NCI-H1436 treated with DMSO at 0.1 percent for 48 hours (cell line): ENCODE measurements at places on chromosomes 7 and 10.

DNA sequence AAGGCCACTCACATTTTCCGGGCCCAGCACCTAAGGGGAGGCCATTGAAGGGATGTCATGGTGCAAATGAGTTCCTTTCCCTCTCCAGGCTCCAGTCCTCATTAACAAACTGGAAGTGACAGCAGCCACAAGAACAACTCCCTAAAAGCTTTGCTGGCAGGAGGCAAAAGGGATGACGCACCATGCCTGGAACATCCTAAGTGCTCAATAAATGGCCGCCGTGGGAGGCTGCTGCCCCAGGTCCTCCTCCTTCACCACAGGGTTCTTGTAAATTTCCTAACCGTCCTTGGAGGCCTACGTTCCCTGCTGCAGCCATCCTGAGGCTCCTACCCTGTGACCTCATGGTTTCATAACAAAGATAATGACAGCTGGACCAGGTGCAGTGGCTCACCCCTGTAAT, 41.3 kb upstream of the CAMK1D start:
- no peak for DNase-seq

DNA sequence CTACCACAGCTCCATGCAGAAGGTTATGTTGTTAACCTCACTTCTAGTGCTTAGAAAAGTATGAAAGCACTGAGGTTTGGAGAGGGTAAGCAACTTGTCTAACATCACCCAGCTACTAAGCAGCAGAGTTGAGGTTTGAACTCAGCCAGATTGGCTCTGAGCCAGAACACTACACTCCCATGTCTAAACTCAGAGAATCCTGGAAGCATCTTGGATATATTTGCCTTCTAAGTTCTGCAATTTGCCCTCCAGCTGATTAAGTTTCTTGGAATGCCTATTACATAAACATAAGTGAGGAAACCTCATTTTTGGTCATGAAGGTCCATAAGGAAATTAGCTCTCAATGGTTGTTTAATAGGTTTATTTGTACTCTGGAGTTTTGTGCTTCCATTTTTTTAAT, 78.1 kb upstream of the PHYHIPL start:
- DNase-seq: no peak

GRCh38 chr10:43057231-43057711, 19.6 kb upstream of the RET start:
- DNase-seq: no peak

- no peak for DNase-seq
Observed at GRCh38 chr10:33180390-33180789, 154.1 kb downstream of the NRP1 start.

DNA sequence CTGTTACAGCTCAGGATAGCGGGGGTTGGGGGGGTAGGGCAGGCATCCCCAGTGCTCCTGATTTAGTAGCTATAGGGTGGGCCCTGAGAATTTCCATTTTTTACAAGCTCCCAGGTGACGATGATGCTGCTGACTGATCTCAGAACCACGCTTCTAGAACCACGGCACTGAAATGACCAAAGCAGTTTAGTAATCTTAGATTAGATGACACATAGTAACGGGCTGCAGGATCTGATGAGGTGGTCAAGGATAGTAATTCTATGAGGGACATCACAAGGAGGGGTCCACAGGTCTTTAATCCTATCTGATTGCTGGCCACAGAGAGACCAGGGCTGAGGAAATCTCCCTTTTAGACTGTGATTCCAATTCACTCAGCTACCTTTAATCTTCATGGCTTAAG, 167.2 kb downstream of the JAZF1 start:
- DNase-seq: no peak

DNA sequence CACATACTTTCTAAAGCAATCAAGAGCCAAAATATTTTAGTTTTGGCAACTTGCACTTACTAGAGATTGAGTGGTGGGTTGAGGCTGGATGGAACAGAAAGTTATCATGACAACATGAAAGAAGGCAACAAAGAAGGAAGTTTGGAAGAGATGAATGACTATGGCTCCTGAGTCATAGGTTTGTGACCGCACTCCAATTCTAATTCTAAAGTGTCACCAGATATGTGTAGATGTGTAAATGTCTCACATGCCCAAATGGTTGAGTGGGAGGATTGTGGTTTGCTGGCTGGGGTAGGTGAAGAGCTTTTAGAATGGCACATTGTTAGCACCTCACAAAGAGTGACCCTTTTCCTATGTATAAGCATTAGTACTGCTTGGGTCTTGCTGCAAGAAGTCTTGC, 20.2 kb downstream of the TAS2R16 start:
- DNase-seq: no peak

- no peak for DNase-seq
Observed at GRCh38 chr10:116994113-116994890, 10.7 kb downstream of the SHTN1 start.

- DNase-seq: no peak
Observed at GRCh38 chr7:23469150-23469960, 936 bp downstream of the IGF2BP3 start.

- DNase-seq: no peak
Observed at GRCh38 chr7:118306771-118307170, 82.3 kb downstream of the ANKRD7 start.

GRCh38 chr10:88672041-88672440, 7.8 kb downstream of the LIPF start:
- DNase-seq: no peak

DNA sequence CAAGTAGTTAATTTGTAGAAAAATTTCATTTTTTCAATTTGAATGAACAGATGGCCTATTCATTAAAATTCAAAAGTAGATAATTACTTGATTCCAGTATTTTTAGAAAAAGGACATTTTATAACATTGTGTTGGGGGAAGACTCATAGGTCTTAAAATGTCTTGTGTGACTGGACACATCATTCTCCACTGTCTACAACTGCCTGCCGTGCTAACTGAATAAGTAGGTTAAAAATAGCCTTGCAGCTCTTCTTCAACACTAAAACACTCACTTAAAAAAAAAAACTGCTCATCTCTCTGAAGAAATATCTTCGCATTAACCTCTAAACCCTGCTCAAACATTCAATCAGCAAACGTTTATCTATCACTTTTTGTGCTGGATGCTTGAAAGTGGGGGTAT, 253.8 kb downstream of the CSTF2T start:
- DNase-seq: no peak

GRCh38 chr10:14271621-14272020, 59.1 kb downstream of the FRMD4A start:
- DNase-seq: no peak

DNA sequence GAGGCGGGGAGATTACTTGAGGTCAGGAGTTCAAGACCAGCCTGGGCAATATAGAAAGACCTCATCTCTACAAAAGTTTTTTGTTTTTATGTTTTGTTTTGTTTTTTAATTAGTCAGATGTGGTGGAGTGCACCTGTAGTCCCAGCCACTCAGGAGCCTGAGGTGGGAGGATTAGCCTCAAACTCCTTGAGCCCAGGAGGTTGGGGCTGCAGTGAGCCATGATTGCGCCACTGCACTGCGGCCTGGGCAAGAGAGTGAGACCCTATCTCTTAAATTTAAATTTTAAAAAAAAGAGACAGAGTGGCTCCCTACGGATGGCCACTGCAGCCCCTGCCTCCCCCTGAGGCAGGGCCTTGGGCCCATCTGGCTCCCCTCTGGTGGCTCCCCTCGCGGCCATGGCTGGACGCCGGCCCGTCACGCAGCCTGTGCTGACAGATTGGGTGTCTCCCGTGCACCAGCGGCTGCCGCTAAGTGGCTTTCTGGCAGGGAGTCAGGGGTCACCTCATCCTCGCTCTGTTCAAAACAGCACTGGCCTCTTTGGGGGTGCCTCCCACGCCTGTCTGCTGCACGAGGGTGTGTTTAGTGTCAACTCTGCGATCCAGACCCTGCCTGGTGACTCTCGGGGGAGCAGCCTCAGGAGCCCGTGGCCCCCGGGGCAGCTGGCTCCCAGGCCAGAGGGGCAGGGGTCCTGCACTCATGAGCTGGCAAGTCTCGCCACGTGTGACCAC, 44.4 kb upstream of the ELN start:
- no peak for DNase-seq

DNA sequence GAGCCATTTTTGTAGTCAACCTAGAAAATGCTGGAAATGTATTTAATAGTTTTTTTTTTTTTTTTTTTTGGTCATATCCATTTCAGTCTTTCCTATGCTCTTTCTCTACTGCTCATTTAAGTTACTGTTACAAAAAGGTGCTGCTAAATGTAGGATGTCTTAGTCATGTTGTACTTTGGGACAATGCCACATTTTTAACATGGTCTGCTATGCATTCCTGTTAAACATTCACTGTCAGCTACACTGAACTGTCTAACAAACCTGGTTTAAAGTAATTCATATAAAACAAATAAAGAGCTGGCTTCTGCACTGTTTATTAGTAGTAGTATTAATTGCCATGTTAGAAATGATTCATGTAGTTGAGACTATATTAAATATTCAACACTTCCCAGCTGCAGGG, 108.6 kb downstream of the NSUN6 start:
- no peak for DNase-seq

DNA sequence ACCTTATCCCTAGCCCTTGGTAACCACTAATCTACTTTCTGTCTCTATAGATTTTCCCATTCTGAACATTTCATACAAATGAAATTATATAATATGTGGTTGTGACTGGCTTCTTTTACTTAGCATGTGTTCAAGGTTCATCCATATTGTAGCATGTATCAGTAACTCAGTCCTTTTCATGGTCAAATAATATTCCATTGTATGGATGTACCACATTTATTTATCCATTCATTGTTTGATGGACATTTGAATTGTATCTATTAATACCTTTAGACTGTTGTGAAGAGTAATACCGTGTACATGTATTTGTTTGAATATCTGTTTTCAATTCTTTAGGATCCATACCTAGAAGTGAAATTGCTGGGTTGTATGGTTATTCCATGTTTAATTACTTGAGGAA, 210.2 kb downstream of the BMPER start:
- DNase-seq: no peak

GRCh38 chr10:4442296-4442695, 383.7 kb upstream of the AKR1E2 start:
- no peak for DNase-seq

DNA sequence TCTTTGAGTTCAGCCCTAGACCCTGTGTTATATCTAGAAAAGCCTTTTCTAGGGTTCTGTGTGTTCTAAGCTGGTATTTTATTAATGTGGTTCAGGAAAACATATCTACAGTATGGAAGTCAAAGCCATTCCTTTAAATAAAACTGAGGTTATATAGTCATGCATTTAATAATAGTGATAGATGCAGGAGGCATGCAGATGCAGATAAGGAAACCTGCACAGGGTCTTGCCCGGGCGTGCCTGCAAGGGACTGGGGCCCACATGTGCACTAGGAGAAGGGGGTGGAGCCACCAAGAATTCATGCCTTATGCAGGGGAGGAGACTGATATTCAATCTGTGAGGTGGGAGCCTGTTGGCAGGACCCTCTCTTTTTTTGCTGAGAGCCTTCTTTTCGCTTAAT, 171.5 kb downstream of the PRPF18 start:
- DNase-seq: no peak

- no peak for DNase-seq
Observed at GRCh38 chr7:30656006-30656957, 26.0 kb downstream of the CRHR2 start.

- DNase-seq: no peak
Observed at GRCh38 chr7:39044489-39044888, 66.8 kb downstream of the POU6F2 start.

DNA sequence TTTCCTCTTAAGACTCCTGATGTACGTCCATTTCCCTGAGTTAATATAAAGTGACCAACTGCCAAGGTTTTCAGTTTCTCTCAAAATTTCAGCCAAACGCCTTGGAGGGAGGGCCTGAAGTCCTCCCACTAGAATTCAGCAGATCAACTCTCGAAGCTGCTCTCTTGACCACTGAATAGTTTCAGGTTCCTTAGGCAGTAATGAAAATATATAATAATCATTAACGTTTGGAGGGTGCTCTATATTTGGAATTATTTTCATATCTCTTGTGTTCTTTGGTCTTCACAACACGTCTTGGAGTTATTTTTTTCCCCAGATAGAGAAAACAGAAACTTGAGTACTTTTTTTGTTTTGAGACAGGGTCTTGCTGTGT, 123.6 kb upstream of the SFMBT2 start:
- no peak for DNase-seq
